ENCODE measurements at places on chromosomes 16 and 17.

- DNase-seq, result no peak
These were observed 1.3 kb downstream of the DHX58 start for GRCh38 chr17:42111265-42111636.

DNA sequence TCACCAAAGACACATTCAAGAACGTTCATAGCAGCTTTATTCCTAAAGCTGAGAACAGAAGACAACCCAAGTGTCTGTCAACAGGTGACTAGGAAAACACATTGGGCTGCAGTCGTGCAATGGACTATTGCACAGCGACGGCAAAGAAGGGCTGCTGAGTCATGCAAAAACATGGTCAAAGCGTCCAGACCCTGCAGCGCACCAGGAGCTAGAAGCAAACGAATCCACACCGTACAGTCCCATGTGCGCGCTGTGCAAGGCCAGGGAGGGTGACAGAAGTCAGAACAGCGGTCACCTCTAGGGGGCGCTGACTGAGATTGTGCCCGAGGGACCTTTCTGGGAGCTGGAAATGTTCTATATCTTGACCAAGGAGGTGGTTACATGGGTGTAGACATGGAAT is 266.4 kb downstream of the MAF start:
- peak; percentile 41 for DNase-seq

DNA sequence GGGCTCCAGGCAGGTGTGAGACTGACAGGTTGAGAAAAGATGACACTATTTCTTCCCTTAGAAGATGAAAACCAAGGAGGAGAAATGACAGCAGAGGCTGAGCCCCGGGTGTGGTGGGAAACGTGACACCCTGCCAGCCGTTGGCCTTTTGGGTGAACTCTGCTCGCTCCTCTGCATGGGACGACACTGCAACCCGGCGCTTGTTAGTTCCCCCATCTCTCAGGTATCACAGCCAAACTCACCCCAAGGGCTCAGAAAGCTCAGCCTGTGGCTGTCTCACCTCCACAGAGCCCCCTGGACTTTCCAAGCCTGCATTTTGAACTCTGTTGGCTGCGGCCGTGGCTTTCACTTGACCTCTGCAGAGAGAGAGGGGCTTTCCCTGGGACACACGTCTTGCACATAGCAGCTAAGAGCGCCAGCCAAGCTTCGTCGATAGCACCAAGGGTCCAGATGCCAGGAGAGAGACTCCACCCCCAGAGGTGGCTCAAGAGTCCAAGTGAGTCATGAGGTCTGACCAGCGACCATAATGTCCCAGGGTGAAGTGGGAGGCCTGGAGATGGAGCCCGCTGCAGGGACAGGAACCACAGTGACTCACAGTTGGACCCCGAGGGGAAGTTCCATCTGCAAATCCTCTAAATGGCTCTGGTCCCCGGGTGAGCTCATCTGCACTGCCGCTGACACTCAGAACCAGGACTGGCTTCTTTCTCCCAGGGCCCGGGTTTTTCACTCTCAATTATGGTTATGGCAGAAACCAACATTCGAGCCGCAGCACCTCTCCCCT is 301.9 kb downstream of the SOX9 start:
- DNase-seq, result peak; percentile 16

GRCh38 chr17:2050300-2051060 is 4.4 kb upstream of the HIC1 start:
- peak; percentile 73 for DNase-seq

- DNase-seq, result no peak
These were observed 1023.4 kb upstream of the CDH8 start for GRCh38 chr16:63059676-63060075.

DNA sequence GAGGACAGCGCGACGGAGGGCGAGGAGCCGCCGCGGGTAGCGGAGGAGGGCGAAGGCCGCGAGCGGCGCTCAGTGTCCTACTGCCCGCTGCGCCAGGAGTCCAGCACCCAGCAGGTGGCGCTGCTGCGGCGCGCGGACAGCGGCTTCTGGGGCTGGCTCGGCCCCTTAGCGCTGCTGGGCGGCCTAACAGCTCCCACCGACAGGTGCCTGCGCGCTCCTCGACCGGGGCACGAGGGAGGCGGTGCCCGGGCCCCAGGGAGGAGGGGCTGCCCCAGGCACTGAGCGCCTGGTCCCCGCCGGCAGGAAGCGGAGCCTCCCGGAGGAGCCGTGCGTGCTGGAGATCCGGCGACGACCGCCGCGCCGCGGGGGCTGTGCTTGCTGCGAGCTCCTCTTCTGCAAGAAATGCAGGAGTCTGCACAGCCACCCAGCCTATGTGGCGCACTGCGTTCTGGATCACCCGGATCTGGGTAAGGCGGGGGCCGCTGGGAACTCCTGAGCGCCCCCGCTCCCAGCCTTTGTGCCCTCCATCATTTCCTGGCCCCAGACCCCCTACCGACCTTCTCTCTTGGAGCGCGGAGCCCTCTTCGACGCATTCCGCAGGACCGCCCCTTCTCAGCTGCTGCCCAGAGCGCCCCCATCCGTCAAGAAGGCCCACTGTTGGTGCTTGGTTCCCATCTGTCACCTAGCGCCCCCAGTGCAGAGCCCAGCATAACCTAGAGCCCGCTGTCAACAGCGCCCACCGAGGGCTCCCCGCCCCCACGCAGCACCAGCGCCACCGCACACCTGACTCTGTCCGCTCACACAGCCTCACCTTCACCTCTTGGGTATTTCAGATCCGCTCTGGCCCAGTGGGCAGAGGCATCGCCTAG is 3.7 kb downstream of the C17orf50 start:
- peak; percentile 91 for DNase-seq

GRCh38 chr16:3071655-3072054 is 6.2 kb downstream of the IL32 start:
- DNase-seq, result no peak

GRCh38 chr17:77914385-77915254 is 43.9 kb upstream of the TNRC6C start:
- DNase-seq, result peak; percentile 32

Measured in CD4-positive, alpha-beta T cell treated with Interleukin-17A for 4 hours (primary cell).